ENCODE measurements at places on chromosomes 7 and 10.
A peak's percentile ranks its signal among the peaks of the same experiment; 100 is the strongest.

- DNase-seq, result no peak
These were observed 19.6 kb downstream of the ARL4A start for GRCh38 chr7:12706900-12707536.

DNA sequence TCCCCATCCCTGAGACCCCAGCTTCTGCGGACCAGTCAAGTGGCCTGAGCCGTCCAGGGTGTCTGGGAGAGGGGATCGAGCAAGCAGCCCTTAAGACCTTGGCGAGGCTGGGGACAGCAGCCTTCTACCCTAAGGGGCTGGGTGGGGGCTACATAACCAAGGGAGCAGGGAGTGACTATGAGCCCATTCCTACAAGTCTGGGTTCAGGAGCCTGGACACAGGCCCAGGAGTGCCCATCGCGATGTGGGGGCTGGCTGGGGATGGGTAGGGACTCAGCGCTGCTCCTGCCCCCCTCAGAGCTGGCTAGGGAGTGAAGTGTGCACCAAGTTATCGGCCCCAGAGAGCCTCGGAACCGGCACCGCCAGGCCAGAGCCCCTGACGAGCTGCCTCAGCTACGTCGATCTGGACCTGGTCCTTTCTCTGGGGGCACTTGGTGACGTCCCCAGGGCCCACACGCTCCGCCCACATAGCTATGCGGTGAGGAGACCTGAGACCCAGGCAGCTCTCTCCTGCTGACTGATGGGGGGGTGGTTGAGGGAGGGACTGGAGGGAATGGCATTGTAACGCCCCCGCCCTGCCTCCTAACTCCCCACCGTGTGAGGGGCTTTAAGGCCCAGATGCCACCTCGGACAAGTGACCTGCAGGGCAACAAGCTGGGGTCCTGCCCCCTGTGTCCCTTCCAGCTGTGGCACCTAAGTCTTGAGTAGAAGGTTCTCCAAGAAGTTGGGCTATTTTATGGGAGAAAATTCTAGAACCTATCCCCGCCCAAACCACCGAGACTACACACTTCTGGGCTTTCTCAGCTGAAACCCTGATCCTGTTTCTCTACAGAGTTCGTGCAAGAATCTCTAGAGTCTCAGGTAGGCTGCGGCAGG, 2.5 kb downstream of the SAP25 start:
- DNase-seq, result no peak

- no peak for DNase-seq
These were observed 121.0 kb upstream of the TBX20 start for GRCh38 chr7:35374858-35375257.

DNA sequence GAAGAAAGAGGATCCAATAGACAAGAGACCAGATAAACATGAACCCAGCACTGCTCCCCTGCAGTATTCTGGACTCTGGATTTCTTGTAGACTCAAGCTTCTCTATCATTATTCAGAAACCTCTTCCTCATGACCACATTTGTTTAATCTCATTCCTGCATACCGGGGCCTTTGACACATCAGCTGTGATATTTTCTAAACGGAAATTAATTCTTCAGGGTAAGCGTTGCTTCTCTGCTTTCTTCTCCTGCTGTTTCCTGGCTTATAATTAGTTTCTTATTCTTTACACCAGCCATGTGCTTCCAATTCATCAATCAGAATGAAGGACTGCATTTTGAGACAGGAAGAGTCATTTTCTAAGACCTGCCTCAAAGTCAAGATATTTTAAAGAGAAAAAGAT, 54.2 kb upstream of the TARP start:
- no peak for DNase-seq

- DNase-seq, result no peak
These were observed 203.7 kb downstream of the HERPUD2 start for GRCh38 chr7:35491233-35491632.

GRCh38 chr10:76769582-76769981, 868.0 kb downstream of the KCNMA1 start:
- DNase-seq, result no peak

DNA sequence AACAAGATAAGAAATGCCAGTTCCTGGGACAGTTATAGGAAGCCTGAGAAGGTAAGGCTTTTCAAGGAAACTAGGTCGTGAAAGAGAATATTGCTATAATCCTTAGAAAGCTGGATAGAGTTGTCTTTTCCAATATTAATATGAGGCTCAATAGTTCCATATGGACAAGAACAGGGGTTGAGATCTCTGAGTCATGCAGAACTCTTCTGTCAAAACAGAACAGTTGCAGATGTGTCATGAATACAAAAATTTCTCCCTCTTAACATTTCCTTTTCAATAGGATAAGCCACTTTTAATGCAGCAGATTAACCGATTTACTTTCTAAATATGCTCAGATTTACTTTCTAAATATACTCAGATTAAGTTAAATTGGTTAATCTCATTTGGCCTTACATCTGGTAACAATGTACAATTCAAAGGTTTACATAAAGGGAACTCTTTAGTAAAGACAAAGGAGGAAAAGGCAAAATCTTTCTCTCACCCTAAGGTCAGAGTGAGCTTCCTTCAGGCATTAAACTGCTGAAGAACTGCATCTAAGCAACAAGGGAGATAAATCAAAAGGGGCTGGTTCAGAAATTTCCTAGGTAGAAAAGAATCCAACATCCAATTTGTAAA, 104.7 kb upstream of the PCDH15 start:
- no peak for DNase-seq

- peak; percentile 75 for DNase-seq
These were observed 62.8 kb upstream of the C7orf33 start for GRCh38 chr7:148527717-148528168.

- DNase-seq, result no peak
These were observed 290.0 kb upstream of the GLI3 start for GRCh38 chr7:42527004-42527403.
